NCI-H1092 treated with DMSO at 0.1 percent for 48 hours (cell line): ENCODE measurements at places on chromosomes 5 and 9.

GRCh38 chr5:138660051-138660572 lies 84.9 kb upstream of the HSPA9 start:
- DNase-seq: no peak

DNA sequence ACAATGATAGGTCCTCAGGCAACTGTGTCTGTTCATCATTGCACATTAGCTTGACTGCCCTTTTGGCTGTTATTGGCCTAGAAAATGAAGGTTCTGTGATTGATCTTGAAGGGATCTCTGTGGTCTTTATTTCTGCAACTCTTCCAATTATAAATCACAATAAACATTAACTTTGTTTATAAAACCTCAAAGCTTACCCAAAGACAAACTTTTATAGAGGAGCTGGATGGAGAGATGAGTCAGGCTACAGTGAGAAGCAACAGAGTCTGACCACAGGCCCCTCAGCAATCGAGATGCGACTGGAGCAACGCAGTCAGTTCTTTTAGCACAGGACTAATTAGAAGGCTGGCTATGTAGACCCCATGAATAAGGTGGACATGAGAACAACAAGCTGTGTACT lies 5.3 kb downstream of the MACROH2A1 start:
- no peak for DNase-seq

GRCh38 chr9:90469435-90469834 lies 173.2 kb downstream of the DIRAS2 start:
- DNase-seq: no peak

DNA sequence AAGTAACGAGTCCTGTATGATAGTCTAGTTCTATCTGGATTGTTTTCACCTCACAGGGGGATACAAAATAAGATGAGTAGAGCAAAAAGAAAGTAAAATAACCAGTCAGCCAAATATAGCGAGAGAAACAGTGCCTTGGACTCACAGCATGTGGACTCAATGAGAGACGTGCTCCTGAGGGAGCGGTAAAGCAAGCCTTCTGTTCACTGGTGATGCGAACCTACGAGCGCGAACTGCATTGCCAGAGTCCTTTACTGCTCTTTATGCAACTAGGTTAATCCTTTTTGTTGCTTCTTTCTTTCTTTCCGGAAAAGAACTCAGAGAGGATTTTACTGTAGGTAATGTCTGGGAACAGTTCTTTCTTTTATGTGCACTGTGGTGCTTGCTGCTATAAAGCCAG lies 132.7 kb downstream of the ANXA1 start:
- no peak for DNase-seq

GRCh38 chr9:90815944-90816357 lies 14.3 kb downstream of the SYK start:
- DNase-seq: no peak

DNA sequence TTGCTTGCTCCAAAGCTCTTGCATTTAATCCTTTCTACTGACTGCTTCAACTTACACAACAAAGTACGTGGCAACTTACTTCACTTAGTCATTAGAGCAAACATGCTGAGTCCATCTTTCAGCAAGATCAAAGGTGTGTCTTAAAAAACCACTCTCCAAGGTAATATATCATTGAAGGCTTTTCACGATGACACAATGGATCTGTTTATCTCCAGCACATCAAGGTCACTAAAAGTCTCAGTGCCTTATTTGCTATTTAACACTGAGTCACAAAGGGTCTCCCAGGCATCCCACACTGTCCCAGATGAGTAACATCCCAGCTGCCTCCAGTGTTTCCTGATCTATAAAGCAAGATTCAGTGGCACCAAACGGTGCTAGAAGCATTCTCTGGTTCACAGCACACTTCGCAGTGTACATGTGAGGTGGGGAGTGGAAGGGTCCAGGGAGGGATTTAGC lies 3.7 kb upstream of the CLK4 start:
- DNase-seq: no peak

- no peak for DNase-seq
Measured at GRCh38 chr5:169914766-169915165, 65.5 kb downstream of the INSYN2B start.

DNA sequence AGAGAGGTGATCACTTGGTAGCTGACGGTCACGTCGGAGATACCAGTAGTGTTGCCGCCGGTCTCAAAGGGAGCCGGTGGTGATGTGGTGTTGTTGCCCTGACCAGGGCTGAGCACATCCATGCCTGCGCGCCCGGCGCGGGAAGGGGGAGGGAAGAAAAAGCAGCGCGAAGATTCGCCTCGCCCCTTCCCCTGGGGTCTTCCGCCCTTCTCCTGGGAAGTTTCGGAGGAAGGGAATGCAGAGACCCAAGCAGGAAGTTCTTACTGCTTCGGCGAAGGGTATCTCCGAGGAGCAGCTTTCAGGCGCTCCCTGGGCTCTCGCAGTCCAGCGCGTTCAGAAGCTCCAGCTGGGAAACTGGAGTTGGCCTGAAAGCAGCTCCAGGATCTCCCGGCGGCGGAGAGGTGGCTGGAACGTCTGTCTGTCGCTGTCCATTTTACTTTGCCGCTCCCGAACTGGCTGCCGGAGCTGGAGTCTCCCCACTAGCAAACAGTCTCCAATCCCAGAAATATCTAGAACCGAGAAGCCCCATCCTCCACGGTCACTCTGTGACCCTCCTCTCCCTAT lies 565 bp downstream of the HTR1A start:
- DNase-seq: no peak

DNA sequence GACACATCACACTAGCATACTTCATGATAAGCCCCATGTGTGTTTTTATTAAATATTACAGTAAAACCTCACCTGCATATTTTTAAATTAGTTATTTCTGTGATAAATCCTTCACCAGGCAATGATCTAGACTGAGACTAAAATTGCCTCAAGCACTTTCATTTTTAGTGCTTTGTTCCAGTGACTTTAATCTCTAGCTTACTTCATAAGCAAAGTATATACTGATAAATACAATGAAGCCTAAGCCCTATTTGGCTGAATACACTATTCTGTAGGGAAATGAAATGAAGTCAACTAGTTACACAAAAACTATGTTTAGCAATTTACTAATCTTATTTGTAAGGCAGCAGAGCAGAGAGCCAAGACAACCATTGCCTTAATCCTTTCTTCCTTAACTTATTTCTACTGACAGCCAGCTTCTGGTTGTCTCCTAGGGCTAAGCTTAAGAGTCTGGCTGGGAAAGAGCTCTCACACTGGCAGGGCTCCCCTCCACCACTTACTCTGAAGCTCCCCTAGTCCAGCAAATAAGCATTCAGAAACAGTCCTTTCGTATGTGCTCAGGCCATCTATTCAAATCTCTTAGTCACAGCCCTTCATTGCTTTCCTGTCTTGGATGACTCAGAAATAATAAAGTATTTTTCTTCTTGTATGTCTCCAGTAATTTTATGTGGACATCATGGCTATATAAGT lies 31.4 kb upstream of the MTAP start:
- no peak for DNase-seq

GRCh38 chr5:144265643-144266247 lies 95.1 kb downstream of the KCTD16 start:
- no peak for DNase-seq

DNA sequence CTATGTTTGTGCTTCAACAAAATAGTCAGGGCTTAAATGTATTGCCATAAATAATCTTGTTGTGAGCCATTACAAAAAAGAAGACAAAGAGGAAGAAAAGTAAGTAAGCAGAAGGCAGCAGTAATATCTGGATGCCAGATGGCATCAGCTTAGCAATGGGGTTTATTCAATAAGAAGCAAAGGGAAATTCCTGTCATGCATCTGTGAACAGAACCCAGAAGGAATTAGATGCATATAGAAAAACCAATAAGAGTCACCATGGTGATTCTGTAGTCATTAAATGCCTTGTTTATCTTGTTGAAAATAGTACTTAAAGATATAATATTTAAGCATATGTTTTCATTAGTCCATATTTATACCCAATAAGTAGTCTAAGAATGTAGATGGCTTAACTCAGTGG lies 216.0 kb downstream of the ADAMTSL1 start:
- DNase-seq: no peak

DNA sequence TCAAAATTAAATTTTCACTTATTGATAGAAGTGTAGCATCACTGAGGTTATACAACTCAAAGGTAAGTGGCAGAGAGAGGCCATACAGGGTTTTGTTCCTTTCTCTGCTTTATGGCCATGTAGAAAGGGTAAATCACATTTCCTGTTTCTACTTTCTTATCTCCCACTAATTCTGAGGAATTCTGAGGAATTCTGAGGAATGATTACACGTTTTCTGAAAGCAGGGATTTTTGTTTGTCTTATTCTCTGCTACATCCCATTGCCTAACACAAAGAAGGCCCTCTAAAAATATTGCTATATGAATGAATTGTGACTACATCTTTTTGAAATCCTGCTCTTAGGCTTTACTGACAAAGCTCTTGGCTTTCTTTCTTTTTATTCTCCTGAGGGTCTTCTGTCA lies 516.9 kb upstream of the ZNF608 start:
- no peak for DNase-seq

GRCh38 chr9:132268725-132269352 lies 85.9 kb downstream of the SETX start:
- DNase-seq: peak; percentile 66

GRCh38 chr9:71676460-71676859 lies 91.9 kb downstream of the CEMIP2 start:
- no peak for DNase-seq

DNA sequence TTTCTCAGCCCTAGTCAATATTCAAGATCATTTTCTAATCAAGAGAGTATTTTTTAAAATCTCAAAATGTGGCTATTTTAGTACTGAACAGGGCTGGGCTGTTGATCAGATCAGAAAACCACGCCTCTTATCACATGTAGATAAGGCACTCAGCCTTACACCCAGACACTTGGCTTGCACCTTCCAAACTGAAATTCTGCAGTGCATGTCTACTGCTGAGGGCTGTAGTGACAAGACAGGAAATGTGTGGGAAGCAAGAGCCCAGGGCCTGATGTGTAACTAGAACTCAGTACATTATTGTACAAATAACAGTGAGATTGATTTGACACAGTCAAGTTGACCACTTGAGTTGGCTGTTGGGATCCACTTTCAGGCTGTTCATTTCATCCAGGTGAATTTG lies 48.6 kb downstream of the UBE2QL1 start:
- DNase-seq: no peak

DNA sequence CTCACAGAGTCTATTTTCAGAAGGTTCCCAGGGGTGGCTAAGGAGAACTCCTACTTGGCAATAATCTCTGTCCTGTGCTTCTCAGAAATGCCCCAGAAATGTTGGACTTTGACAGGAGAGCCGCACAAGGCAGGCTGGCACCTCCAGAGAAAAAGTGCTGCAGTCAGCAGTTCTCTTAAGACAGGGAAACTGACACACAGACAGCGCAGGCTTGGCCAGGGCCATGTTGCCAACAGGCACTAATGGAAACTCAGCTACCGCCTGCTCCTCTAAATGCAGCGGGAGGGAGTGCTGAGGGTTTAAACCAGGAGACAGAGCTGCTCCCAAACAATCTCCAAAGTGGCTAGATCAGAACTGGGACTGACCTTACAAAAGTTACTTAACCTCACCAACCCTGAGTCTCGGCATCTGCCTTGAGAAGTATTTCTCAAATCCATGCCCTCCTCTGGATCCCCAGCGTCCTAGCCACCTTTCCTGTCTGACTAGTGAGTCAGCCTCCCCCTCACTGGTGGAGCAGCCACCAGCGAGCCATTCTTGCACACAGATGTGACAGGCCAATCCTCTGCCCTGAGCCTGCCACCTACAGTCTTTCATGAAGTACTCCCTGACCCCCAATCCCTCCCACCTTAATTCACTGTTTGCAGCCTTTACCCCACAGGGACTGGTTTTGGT lies 186.4 kb downstream of the CDK5RAP2 start:
- DNase-seq: no peak

- DNase-seq: no peak
Measured at GRCh38 chr9:129696944-129697655, 31.7 kb downstream of the PRRX2 start.

GRCh38 chr5:119537704-119538103 lies 85.4 kb downstream of the HSD17B4 start:
- no peak for DNase-seq

GRCh38 chr5:150340614-150341255 lies 16.8 kb upstream of the TCOF1 start:
- no peak for DNase-seq

- DNase-seq: no peak
Measured at GRCh38 chr5:52770287-52770939, 17.3 kb upstream of the ITGA1 start.

- DNase-seq: no peak
Measured at GRCh38 chr9:22682536-22682935, 235.9 kb downstream of the DMRTA1 start.

DNA sequence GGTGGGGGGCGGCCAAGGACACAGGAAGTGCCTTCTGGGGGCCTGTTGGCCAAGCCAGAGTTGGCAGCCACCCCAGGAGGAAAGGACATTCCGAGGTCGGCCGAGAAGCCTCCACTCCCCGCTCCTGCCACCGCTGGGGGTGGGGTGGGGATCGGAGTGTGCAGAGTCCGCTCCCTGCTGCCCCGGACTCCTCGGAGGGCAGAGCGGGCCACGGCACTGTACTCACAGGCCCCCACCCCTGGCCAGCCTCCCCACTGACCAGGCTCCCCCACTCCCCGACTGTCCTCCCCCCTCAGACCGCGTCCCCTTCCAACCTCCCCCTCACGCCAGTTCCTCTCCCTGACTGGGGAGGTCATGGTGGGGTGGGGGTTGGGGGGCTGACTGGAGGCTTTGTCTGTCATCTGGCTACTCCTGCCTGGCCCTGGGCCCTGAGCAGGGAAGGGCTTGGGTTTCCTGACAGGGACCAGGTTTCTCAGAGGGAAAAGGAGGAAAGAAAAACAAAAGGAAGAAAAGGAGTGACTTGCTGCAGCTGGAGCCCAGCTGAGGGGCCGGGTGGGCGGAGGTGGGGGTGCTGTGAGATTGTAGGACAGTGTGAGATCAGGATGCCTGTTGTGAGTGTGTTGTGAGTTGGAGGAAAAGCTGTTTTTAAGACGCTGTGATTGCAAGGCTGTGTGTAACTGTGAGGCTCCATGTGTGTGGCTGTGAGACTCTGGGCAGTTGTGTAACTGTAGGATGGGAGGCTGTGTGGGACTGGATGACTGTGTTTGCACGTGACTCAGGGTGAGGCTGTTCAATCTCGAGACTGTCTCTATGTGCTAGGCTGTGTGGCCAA lies 29.7 kb downstream of the CNTFR start:
- no peak for DNase-seq

GRCh38 chr5:141261238-141261546 lies 16.0 kb downstream of the PCDHB15 start:
- no peak for DNase-seq

DNA sequence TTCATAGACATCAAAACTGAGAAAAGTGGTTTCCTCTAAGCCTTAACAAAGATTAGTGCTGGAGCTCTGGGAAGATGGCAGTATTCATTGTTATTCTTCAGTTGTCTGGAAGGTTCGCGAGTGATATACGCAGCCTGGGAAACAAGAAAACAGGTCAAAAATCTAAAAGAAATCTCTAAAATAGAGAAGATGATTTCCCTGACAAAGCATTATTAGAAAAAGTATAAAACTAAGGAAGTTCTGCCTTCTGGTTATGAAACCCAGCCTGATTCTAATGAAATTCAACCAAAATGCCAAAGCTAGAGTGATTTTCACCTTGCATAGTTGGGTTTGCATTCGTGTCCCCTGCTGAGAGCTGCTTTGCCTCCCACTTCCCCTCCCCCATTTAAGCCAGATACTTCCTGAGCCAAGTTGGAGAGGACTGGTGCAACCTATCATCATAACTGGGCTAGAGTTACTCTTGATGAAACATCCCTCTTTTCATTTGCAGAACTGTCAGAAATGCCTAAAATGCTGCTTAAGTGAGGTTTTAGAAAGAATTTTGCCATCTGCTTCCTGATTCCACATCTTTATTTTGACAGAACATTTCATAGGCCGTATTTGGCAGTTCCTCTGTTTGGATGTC lies 48.4 kb downstream of the NDFIP1 start:
- no peak for DNase-seq

GRCh38 chr5:177183766-177184360 lies 50.3 kb downstream of the NSD1 start:
- DNase-seq: no peak
